Activated CD4-positive, alpha-beta T cell treated with anti-CD3 and anti-CD28 coated beads, Interleukin-2, amount 10 ng/mL, durations not matched to agents 24 days and 14 days (primary cell): ENCODE measurements at places on chromosomes 7 and 10. TPM values are rescaled to one million over a fixed set of nuclear protein-coding genes. Genes with fewer than 3 reads are reported as not detected.

DNA sequence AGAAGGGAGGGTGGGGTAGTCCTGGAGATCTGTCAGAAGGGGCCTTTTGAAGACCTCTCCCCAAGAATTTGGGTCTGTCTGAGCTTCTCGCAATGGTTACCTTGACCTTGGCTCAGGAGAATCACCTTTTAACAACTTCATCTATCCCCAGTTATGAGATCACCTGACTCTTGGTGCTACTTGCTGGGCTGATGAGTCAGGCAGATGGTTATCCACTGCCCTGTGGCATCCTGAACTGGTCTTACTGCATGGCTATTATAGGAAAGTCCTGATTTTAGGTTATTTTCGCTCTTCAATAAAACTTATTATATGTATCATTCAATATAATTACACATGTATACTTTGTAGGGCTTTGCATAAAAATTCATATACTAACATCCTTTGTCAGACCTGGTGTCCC is 274.7 kb downstream of the GFRA1 start:
- no peaks in the 10 kb centered on the region for H3K4me1 ChIP-seq
- H3K27ac ChIP-seq: no peak overlapping the region
- H3K4me3 ChIP-seq: no peak overlapping the region
- no peaks in the 10 kb centered on the region for H3K36me3 ChIP-seq
- no peaks in the 10 kb centered on the region for H3K27me3 ChIP-seq
- DNase-seq: no peak

Gene DENND2A
- not detected in 2 replicates for total RNA-seq

DNA sequence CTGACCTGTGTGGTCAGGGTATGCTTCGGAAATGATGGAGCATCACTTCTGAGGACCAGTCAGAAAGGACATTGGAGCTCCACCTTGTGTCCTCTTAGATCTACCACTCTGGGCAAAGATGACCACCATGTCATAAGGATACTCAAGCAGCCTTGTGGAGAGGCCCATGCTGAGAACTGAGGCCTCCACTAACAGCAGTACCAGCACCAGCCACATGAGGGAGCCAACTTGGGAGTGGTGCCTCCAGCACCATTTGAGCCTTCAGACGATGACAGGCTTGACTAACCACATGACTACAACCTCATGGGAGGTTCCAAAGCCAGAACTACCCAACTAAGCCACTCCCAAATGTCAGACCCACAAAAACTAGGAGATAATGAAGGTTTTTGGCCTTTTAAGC is 116.0 kb downstream of the NPTX2 start:
- H3K4me1 ChIP-seq: no peaks in the 10 kb centered on the region
- no peaks in the 10 kb centered on the region for H3K27me3 ChIP-seq
- DNase-seq: peak; percentile 83
- H3K27ac ChIP-seq: no peak overlapping the region
- no peak overlapping the region for H3K4me3 ChIP-seq

- H3K36me3 ChIP-seq: no peaks in the 10 kb centered on the region
- no peak for DNase-seq
- H3K27ac ChIP-seq: no peak overlapping the region
- no peaks in the 10 kb centered on the region for H3K27me3 ChIP-seq
Measured at GRCh38 chr7:4800926-4801838, 25.8 kb downstream of the AP5Z1 start.

Gene SLC13A1
- not detected in 2 replicates for total RNA-seq

- H3K4me1 ChIP-seq: peaks cover 4% of the 10 kb centered on the region
- peak overlapping the region; percentile 12 for H3K4me3 ChIP-seq
- no peaks in the 10 kb centered on the region for H3K36me3 ChIP-seq
- peaks cover 66% of the 10 kb centered on the region for H3K27me3 ChIP-seq
- DNase-seq: no peak
Measured at GRCh38 chr10:90856261-90856660, 1.6 kb downstream of the HTR7 start.

Gene TRIM73
- 3.8 and 5.8 TPM in 2 replicates for total RNA-seq

DNA sequence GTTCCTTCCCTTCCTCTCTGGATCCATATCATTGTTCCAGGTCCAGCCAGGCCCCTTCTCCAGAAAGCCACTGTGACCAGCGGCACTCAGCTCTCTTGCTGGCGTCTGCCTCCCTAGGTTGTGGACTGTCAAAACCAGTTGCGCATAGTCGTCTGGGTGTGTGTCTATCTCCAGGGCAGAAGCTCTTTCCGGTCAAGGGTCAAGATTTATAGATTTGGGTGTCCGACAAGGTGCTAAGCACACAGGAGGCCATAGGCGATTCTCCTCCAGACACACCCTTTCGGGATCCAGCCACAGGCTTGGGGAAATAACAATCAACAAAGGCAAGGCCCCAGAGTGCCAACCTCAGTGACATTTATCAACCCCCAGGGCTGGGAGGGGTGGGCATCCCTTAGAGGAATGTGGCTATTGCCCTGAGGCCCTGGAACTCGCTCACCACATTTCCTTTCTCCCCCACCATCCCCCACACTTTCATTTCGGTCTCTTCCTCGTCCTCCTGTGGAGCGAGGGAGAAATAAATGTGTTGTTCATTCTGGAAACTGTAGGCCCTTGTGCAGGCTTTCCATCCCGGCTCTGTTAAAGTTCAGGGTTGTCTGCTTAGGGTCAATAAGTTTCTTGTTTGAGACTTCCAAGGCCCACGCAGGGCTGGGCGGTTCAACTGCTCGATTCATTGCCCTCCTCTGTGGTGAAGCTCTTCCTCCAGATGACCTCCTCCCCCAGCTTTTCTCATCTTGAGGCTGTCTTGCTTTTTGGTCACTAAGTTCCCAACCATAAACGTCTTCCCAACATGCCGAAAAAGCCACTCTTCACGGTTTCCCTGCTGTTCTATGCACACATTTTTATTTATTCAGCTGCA is 57.9 kb downstream of the AFAP1L2 start:
- no peak overlapping the region for H3K4me3 ChIP-seq
- H3K36me3 ChIP-seq: no peaks in the 10 kb centered on the region
- DNase-seq: no peak
- H3K27me3 ChIP-seq: no peaks in the 10 kb centered on the region
